ENCODE measurements at places on chromosomes 5 and 9.

- DNase-seq: no peak
Measured at GRCh38 chr5:176916337-176916736, 17.2 kb upstream of the HK3 start.

- DNase-seq: no peak
Measured at GRCh38 chr5:57036761-57037160, 84.8 kb upstream of the MIER3 start.

GRCh38 chr5:174877987-174878386 is 153.6 kb downstream of the MSX2 start:
- no peak for DNase-seq

- no peak for DNase-seq
Measured at GRCh38 chr5:179955630-179956029, 47.9 kb upstream of the TBC1D9B start.

DNA sequence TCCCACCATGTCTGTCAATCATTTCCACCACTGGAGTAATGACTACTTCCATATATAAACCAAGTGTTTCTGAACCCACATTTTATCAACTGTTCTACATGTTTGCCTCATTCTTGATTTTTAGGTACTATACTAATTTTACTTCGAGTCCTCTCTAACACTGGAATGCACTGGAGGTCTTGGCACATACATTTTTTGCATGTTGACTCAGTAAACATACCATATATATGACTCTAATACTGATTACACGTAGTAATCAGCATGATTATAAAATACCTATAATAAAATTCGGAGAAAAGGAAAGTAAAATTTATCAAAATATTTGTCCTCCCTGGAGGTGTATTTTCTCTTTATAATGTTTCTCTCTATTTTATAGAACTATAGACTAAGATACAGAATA is 621.7 kb upstream of the NUDT12 start:
- no peak for DNase-seq

Data from stimulated activated CD4-positive, alpha-beta T cell treated with anti-CD3 and anti-CD28 coated beads, Interleukin-1b, Interleukin-23, amount 100 ng/mL, for 1 hour (primary cell).